Myocyte (in vitro differentiated cells): ENCODE measurements at places on chromosomes 1 and 21. TPM values are rescaled to one million over a fixed set of nuclear protein-coding genes. Genes with fewer than 3 reads are reported as not detected.

DNA sequence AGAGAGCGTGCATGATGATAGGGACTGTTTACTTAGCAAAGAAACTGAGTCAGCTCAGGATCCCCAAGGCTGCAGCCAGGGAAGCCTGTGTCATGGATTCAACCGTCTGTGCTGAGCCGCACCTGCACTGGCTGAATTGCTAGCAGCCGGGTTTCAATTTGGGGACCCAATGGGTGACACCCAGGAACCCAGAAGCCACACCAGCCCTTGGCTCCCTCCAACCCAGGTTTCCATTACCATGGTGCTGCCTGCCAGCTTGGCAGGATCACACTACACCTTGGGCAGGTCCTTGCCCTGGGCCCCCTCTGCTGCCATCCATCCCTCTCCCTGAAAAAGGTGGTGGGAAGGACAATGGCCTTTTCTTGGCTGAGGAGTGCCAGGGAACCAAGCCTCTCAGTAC lies 64.0 kb upstream of the CLDN14 start:
- DNase-seq = no peak

DNA sequence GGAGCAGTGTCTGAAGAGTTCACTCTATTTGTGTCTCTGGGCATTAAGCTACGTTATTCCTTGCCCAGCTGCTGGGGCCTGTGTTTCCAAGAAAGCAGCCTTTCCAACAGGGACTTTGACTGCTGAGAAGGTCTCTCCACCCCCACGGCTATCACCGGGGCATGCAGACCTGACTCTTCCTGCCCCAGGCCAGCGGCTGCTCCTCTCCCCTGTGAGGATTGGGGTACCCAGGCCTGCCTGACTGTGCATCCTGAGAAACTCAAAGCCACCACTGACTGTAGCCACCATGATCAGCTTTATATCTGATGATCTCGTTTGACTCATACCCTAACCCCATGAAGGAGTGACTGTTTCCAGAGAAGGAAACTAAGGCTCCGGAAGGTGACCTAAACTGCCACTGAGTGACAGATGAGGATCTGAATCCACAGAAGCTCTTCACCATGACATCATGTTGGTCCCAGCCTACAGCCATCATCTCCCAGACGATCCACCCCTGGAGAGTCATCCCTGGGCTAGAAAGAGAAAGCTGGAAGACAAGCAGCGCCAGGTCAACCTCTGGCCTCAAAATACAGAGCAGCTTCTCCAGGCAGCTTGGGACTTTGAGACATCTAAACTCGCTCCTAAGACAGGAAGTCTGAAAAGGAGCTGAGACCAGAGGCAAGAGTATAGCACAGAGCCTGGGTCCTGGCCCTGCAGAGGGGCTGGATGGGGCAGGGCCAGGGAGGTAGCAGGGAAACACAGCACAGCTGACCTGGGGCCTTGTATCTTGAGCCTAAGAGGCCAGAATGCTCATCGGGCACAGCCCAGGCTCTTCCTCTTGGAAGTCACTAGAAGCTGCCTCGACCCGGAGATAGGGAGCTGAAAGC lies 244.0 kb upstream of the VAMP3 start:
- DNase-seq = no peak

DNA sequence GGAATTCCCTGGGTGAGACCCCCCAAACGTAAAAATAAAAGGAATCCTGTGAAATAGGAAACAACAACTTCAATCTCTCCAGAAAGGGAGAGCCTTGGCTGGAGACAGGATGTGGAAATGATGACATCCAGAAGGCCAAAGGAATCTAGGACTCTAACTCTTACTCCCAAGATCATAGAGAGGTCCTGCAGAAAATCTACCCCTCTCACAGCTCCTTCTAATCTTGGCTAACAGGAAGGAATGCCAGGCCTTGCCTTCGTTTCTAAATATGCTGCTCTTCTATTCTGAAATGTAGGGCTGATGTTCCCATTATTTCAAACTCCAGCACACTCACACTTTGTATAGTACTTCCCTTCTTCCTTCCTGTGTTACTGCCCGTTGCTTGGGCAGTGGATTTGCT lies 40.7 kb downstream of the ARHGEF11 start:
- no peak for DNase-seq

DNA sequence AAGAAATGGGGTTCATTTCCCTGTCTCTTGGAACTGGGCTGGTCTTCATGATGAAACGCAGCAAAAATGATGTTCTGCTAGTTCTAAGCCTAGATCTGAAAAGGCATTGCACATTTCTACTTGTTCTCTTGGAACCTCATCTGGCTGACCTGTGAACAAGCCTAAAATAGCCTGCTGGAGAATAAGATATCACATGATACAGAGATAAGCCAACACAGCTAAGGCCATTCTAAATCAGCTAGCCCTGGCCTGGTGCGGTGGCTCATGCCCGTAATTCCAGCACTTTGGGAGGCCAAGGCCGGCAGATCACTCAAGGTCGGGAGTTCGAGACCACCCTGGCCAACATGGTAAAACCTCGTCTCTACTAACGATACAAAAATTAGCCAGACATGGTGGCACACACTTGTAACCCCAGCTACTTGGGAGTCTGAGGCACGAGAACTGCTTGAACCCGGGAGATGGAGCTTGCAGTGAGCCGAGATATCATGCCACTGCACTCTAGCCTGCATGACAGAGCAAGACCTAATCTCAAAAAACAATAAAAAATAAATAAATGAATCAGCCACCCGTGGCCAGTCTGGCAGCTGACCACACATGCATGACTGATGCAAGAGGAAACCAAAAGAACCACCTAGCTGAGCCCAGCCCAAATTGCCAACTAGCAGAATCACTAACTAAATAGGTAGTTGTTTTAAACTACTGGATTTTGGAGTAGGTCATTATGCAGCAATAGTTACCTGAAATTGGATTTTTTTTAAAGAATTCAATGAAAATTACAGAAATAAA lies 18.0 kb downstream of the CD244 start:
- DNase-seq = no peak

OR2L2 gene
- not detected in 2 replicates for total RNA-seq
